NCI-H1436 treated with DMSO at 0.1 percent for 48 hours (cell line): ENCODE measurements at places on chromosomes 1 and 21.

- DNase-seq, result no peak
These were observed 19.4 kb downstream of the AGRN start for GRCh38 chr1:1039145-1039910.

- DNase-seq, result no peak
These were observed 144.2 kb upstream of the KRTAP19-8 start for GRCh38 chr21:31182231-31183140.

GRCh38 chr1:225482421-225482950 is 54.6 kb upstream of the LBR start:
- DNase-seq, result no peak

DNA sequence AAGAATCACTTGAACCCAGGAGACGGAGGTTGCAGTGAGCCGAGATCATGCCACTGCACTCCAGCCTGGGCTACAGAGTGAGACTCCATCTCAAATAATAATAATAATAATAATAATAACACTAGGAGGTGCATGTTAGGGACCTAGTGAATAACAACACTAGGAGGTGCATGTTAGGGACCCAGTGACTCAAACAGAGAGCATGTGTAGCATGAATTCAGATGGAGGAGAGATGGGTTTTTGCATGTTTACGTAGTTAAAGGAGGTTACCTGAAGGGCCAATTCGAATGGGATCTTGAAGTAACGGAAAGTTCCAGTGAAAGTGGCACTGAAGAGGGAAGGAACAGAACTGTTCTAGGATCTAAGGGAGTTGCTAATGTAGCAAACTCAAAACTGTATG is 7.1 kb upstream of the KCNK1 start:
- DNase-seq, result no peak

DNA sequence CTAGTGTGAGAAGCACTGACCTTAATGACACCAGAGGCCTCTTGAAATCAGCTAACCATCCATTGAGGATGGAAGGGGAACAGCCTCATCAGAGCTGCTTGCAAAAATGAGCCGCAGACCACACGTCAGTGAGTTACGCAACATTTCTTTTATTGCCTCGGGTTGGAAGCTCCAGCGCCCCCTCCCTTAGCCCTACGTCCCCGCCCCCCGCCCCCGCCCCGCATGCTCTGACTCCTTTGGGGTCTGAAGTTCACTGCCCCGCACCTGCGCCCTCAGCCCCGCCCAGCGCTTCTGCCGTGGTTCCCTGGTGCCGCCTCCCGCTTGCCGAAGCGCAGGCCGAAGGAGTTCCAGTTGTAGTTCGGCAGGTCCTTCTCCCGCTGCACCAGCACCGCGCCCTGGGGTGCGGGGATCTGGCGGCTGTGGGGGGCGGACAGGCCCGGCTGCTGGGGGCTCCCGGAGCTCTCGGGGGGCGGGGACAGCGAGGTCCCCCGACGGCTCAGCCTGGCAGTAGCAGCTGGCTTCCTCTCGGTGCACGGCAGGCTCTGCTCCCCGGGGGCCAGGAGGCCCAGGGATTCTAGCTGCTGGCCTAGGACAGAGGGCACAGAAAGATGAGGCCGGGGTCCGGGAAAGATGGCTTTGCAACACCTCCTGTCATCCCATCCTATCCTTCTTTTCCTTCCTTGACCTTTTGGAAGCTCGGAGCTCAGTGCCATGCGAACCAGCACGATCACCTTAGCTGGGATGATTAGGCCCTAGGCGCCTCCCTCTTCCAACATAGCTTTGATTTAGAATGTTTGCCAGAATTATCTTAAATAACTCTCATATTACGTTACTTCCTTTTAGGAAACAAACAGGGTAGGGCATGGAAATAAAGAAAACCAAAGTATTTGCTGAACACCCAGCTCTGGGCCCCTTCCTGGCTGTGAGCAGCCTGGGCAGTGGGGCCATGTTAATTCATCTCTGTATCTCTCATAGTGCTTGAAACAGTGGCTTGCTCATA is 5.8 kb downstream of the KISS1 start:
- peak; percentile 45 for DNase-seq

- DNase-seq, result no peak
These were observed 37.3 kb upstream of the CSF3R start for GRCh38 chr1:36520056-36520455.

- no peak for DNase-seq
These were observed 116.8 kb downstream of the CASZ1 start for GRCh38 chr1:10679496-10680220.

DNA sequence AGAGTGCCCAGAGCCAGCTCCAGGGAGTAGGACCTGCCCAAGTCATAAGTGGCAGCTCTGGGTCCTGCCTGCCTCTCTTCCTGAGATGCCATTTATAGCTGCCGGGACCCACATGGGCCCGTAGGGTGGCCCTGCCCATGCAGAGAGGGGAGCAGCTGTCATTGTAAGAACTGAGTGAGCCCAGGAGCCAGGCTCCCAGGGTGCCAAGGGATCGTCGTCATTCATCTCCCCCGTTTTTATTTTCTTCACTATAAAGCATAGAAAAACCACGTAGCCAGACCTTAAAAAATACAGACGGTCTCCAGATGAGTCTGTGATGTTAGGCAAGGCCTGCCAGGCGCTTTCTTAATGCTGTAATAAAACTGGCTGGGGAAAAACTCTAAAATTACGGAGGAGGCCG is 90.7 kb downstream of the IGSF21 start:
- DNase-seq, result no peak

- DNase-seq, result no peak
These were observed 37.7 kb downstream of the LHX8 start for GRCh38 chr1:75171876-75172275.

DNA sequence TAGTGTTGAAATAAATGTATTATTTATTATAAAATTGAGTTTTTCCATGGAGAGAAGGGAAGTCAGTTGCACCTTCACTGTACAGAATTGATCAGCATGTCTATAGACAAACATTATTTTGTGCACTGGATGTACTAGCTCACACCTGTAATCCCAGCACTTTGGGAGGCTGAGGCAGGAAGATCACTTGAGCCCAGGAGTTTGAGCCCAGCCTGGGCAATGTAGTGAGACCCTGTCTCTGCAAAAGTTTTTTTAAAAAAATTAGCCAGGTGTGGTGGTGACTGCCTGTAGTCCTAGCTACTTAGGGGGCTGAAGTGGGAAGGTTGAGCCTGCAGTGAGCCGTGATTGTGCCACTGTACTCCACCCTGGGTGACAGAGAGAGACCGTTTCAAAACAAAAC is 87.7 kb downstream of the MAST2 start:
- DNase-seq, result no peak

DNA sequence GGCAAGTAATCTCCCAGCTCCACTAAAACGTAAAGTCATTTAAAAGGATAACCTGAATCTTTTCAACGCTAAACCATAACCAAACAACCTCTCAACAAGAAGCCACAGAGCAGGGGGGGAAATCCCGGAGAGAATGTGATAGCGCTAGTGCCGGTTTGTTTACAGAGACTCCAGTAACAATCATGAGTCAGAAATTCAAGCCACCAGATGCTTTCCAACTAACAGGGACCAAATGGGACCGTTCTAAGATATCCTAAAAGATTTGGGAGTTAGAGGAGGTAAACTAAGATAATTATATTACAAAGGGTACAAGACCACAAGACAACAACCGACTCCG is 825 bp downstream of the DCAF8 start:
- DNase-seq, result no peak

DNA sequence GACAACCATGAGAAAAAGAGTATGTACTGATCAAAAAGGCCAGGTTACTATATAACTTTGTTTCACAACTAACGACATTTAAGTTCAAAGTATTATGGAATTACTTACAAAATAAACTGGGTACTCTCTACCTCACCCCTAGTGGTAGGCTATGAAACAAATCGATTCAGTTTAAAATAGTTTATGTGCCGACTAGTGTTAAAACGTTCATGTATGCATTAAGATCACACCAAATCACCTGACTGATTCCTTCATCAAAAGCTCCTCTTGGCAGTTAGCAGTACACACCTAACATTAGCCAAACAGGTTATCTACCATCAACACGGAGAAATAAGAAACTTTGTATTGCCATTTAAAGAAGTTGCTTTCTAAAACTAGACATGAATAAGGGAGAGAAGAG is 137.1 kb downstream of the AKT3 start:
- no peak for DNase-seq

GRCh38 chr1:223331301-223331700 is 32.7 kb downstream of the SUSD4 start:
- DNase-seq, result no peak

GRCh38 chr1:6205849-6206519 is at the start of gene RNF207:
Gene RNF207, plus strand, starts transcription at chr1:6206119. Its CDS starts 417 bp downstream, at chr1:6206536.
- no peak for DNase-seq

- no peak for DNase-seq
These were observed 62.1 kb downstream of the FAAP20 start for GRCh38 chr1:2132222-2133038.

GRCh38 chr1:193241132-193241827 is 54.9 kb upstream of the B3GALT2 start:
- DNase-seq, result no peak

GRCh38 chr1:81733480-81733879 is 67.3 kb upstream of the ADGRL2 start:
- DNase-seq, result no peak

GRCh38 chr1:179369751-179370341 is 4.1 kb downstream of the AXDND1 start:
- peak; percentile 2 for DNase-seq

GRCh38 chr1:204479387-204480136 is 15.0 kb downstream of the PIK3C2B start:
- no peak for DNase-seq

DNA sequence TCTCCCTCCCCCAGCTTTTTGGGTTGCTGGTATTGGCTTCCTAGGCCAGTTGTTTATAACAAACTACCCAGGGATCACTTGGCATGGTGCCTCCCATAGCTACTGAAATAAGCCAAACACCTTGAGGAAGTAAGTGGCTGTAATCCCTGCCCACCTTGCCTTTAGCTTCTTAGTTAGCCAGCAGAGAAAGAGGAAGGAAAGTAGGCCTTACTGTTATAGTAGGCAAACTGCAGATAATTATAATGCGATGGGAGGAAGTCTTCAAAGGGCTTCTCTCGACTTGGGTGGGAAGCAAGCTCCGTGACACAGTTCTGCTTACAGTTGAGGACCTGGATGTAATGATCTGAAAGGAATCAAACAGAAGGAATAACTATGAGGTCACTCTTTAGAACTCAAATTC is 8.2 kb downstream of the P3H1 start:
- no peak for DNase-seq

GRCh38 chr1:8789314-8790214 is 27.9 kb downstream of the RERE start:
- no peak for DNase-seq

DNA sequence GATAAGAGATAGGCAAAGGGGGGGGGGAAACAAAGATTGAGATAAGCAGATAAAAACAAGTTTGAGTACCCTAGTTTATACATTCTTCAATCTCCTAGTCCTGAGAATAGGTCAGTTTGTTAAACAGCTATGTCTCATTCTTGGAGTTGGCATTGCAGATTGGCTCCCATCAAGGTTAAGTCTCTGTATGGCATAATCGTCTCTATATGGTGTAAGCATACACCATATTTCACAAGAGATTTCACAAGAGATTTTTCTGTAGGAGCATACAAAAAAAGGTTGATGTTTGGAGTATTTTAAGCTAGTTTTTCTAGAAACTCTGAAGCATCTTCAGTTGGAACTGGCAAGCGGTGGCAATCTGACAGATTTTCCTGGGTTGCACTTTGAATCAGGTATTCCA is 35.8 kb downstream of the NCAM2 start:
- DNase-seq, result no peak

DNA sequence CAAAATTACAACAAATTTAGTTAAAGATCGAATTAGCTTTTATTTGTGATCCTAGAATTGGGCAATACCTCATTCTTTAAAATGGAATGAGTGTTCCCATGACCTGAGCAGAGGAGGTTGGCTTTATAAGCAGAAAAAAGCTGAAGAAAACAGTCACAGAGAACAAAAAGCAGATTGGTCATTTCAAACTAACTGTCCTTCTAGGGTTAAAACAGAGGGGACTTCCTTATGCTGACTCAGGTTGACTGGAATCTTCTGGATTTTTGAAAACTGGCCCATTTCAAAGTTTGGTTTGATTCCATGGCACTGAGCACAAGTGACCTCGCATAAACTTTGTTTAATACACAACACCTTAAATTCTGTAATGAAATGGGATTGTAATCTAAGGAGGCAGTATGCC is 17.6 kb downstream of the NFASC start:
- no peak for DNase-seq

DNA sequence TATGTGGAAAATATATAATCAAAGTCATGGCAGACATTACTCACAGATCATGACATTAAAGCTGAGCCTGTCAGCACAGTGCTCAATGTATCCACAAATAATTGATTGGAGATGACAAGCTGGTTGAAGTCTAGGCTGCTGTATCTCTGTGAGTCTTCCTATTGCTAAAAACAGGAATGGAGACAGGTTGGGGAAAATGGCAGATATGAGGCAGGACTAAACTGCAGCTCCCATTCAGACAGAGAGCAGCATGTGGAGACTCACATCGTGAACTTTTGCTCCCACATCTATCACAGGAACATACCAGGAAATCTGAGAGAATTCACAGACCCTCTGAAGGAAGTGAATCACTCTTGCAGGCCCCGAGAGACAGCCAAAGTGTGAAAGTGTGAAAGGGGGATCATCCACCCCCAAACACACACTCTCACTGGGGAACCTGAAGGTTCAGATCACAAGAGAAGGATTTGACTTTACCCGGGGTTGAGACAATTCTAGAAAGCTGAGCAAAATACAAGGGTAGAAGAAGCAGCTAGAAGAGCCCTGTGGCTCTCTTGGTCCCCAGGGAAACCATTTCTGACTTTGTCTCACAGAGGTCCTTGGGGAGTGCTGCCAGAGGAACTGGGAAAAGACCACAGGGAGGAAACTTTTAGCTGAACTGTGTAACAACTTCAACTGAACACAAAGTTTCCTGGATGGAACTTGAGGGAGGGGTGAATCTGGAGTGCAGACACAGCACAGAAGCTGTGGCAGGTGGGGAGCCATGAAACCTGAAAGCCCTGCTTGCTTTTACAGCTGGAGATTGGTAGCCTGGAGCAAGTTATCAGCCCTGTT is 173.4 kb downstream of the S1PR1 start:
- DNase-seq, result no peak

GRCh38 chr1:156823210-156823790 is 6.7 kb upstream of the SH2D2A start:
- no peak for DNase-seq

GRCh38 chr1:181577475-181577874 is 94.2 kb downstream of the CACNA1E start:
- no peak for DNase-seq

DNA sequence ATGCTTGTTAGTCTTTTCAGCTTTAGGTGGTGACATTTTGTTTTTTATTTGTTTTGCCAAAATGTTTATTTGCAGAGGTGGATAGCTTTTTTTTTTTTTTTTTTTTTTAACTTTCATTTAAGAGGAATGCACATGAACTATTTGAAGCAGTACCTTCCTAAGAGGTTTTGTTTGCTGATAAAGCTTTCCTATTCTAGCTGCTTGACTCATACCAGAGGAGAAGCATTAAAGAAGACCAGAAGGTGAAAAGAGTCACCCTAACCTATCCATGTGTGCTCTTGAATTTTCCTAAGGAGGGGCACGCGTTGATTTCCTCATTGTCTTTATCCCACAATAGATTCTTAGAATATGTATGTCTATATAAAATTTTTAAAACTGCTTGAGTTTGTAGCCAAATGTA is 57.7 kb downstream of the PRDM2 start:
- no peak for DNase-seq
